Heart left ventricle (tissue), 16 donors: ENCODE measurements at places on chromosomes 7 and 10. TPM values are rescaled to one million over a fixed set of nuclear protein-coding genes. Genes with fewer than 3 reads are reported as not detected.

UBTD1 gene
- 24.4 TPM for total RNA-seq

PALD1 gene
- 4.2 TPM for total RNA-seq

CNPY1 gene
- total RNA-seq, result not detected

GIMAP7 gene
- total RNA-seq, result 14.4 TPM

CD36 gene
- 1,007 TPM for total RNA-seq

TMEM72 gene
- not detected for total RNA-seq

DNA sequence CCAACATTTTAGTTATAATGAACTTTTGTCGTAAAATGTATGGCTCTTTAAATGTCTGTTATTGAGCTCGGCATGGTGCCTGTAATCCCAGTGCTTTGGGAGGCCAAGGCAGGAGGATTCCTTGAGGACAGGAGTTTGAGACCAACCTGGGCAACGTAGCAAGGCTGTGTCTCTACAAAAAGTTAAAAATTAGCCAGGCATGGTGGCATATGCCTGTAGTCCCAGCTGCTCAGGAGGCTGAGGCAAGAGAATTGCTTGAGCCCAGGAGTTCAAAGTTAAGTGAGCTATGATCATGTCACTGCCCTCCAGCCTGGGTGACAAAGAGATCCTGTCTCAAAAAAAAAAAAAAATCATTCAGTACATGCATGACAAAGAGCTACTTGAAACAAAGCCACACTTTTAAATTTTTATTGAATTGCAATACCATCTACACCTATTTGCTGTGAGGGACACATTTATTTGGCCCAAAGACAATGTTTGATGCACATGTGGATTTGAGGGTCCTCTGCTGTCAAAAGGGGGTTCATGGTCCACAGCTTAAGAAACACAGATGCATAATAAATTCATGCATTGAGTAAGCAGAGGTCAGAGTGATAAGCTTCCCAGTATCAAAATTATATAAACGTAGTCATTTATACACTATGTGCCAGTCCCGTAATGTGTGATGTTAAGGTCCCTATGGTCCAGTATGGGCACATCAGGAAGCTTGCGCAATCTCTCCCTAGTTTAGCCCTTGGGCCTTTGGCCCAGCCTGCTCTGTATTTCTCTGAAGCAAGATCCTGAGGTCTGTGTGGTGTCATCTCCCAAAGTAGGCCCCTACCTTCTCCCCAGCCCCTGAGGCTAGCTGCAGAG, 4.4 kb upstream of the MALSU1 start:
- H3K4me1 ChIP-seq, result peaks cover 8% of the 10 kb centered on the region
- DNase-seq, result no peak
- H3K36me3 ChIP-seq, result no peaks in the 10 kb centered on the region
- no peak overlapping the region for H3K27ac ChIP-seq
- H3K27me3 ChIP-seq, result no peaks in the 10 kb centered on the region
- no peak overlapping the region for H3K4me3 ChIP-seq

DNA sequence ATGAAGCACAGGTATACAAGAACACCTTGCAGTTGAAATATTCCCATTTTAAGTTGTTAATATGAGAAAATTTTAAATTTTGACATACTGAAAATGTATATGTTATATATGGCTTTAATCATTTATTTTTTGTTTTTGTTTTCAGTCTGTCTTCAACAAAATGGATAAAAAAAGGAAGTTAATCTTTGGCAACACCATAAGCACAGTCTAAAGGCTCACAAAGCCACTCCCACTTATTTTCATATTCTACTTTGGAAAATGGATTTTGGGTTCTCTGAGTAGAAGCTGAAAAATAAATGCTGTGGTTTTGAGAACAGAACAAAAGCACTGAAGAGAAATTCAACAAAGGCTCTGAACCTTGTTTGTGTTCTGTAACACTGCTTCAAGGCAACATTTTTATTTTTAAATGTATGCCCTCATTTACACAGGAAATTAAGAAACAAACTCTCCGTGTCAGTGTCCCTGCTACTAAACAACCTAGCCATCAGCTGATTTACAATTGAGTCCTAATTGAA, 81.3 kb upstream of the LRRN3 start:
- H3K4me3 ChIP-seq, result no peak overlapping the region
- DNase-seq, result no peak
- H3K27ac ChIP-seq, result no peak overlapping the region
- H3K36me3 ChIP-seq, result no peaks in the 10 kb centered on the region

DNA sequence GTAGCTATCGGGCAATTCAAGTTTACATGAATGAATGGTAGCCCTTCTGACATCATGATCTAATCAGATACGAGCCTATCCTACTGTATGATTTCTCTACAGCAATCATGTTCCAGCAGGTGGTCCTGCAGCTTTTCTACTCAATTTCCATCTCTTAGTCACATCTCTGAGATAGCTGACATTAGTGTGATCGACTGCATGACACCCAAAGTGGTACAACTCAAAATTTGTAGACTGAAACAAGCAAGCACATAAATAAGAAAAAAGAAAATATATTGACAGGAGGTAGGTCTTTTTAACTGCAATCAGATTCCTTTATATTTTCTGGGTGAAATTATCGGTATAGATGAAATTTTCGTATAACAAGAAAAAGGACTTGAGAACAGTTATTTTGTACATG, 132.0 kb downstream of the PPP1R17 start:
- H3K4me3 ChIP-seq, result no peak overlapping the region
- H3K36me3 ChIP-seq, result peaks cover 82% of the 10 kb centered on the region
- no peak overlapping the region for H3K27ac ChIP-seq
- DNase-seq, result no peak
- H3K4me1 ChIP-seq, result no peaks in the 10 kb centered on the region
- no peaks in the 10 kb centered on the region for H3K27me3 ChIP-seq

GRCh38 chr7:105985229-105985628, 22.2 kb downstream of the CDHR3 start:
- no peak for DNase-seq
- H3K4me1 ChIP-seq, result no peaks in the 10 kb centered on the region
- no peak overlapping the region for H3K4me3 ChIP-seq

DNA sequence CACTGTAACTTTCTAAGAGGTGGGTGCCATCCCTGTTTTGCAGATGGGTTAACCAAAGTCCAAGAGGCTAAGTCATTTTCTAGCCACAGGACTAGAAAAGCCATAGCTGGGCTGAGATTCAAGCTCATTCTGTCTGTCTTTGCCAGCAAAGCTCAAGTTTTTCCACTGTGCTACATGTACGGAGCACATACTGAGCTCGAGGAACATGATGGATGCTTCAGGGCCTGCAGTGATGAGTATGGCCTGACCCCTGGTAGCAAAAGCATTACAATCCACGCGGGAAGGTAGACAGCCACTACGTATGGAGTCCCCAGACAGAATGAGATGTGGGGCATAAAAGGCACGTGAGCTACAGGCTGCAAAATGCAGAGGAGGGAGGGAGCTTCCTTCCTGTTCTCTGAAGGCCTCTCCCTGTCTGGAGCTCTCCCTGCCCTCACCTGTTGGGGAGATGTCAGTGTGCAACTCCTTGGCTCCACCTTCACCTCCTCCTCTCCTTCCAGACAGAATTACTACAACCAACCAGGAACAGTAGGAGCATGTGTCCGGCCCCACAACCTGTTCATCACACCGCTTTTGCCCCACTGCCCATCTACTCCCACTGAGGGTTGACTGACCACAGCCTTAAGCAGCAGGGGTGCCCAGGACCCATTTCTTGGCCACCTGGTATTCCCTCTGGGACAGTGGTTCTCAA, 16.4 kb downstream of the ITPRIP start:
- H3K27ac ChIP-seq, result peak overlapping the region; percentile 98
- no peak for DNase-seq
- H3K4me1 ChIP-seq, result peaks cover 100% of the 10 kb centered on the region
- H3K36me3 ChIP-seq, result no peaks in the 10 kb centered on the region
- no peaks in the 10 kb centered on the region for H3K27me3 ChIP-seq

GRCh38 chr7:35878351-35878750, 77.5 kb downstream of the SEPTIN7 start:
- peaks cover 36% of the 10 kb centered on the region for H3K4me1 ChIP-seq
- no peak overlapping the region for H3K27ac ChIP-seq
- DNase-seq, result no peak
- H3K36me3 ChIP-seq, result peaks cover 39% of the 10 kb centered on the region
- H3K27me3 ChIP-seq, result no peaks in the 10 kb centered on the region
- no peak overlapping the region for H3K4me3 ChIP-seq

- no peaks in the 10 kb centered on the region for H3K36me3 ChIP-seq
- no peak for DNase-seq
- peaks cover 6% of the 10 kb centered on the region for H3K4me1 ChIP-seq
- H3K27ac ChIP-seq, result no peak overlapping the region
- no peaks in the 10 kb centered on the region for H3K27me3 ChIP-seq
- no peak overlapping the region for H3K4me3 ChIP-seq
These were observed 26.8 kb upstream of the TM9SF3 start for GRCh38 chr10:96613576-96613975.
